ENCODE measurements at places on chromosomes 13 and 19. TPM values are rescaled to one million over a fixed set of nuclear protein-coding genes. Genes with fewer than 3 reads are reported as not detected.
A peak's percentile ranks its signal among the peaks of the same experiment; 100 is the strongest.

DNA sequence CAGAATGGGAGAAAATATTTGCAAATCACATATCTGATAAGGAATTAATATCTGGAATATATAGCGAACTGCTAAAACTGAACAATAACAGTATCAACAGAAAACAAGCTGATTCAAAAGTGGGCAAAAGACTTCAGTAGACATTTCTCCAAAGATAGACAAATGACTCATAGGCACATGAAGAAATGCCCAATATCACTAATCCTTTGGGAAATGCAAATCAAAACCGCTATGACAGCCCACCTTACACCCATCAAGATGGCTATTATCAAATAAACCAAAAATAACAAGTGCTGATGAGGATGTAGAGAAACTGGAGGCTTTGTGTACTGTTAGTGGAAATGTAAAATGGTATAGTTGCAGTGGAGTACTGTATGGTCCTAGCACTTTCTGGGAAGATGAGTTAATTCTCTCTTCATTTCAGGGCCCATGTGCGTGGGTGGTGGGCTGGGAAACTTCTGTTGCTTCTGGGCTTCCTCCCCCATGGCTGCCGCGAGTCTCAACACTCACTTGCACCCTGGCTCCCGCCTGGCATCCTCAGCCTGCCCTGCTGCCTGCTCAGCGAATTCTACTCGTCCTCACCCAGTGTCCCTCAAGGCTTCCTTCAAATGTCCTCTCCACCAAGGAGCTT, 12.4 kb upstream of the GJA3 start:
- DNase-seq = no peak

DNA sequence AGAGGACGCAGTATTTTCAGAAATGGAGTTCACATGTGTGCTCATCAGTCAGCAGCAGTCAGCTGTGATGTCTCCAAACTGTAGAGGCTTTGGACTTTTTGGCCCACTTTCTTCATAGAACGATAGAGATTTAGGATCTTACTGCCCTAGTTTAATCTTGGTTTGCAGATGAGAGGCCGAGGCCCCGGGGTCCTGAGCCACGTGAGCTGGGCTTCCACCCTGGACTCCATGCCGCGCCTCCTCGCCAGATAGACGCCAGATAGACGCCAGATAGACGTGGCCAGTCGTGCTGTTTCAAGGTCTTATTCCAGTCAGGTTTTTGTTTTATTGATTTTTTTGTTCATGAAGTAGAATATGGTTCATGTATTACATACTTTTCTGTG, 11.7 kb upstream of the MCF2L start:
- DNase-seq = no peak

PLK5 gene
- total RNA-seq = not detected

DNA sequence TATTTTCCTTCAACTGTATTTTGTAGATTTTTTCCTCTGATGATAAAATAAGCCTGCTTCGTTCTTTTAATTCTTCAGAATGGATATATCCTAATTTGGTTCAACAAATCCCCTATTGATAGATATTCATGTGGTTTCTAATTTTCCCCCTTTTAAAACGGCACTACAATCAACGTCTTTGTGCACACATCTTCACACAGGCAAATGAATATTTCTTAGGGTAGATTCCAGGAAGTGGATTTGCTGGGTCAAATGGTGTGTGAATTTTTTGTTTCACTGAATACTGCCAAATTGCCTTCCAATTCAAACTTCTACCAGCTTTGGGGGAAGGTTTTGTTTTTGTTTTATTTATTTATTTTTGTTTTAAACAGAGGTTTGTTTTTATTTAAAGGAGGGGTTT, 287.2 kb downstream of the FOXO1 start:
- no peak for DNase-seq

DNA sequence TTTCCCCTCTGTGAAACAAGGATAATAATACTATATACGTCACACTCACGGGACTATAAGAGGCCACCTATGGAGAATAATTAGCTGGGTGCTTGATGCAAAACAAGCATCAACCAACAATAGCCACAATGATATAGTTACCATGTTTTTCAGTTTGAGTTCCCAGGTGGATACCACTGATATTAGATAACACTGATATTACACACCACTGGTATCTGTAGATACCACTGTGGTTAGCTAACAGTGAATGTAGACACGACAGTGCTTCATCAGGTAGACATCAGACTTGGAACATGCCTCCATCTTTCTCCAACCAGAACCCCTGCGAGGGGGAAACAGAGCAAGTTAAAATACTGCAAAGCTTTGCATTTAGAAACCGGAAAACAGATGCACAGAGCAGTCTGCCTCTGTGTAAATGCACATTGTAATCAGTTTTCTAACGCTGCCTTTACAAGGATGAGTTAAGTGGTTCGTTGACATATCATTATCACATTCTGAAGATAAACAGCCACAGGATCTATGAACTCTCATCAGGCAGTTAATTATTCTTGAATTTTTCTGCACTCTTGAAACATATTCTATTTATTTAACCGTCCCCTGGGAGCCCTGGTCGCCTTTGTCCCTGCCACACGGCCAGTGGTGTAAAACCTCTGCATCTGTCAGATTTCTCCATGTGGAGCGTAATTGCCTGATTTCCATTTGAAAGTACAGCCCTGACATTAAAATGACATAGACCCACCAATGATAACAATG, 80.7 kb downstream of the RNASEH2B start:
- no peak for DNase-seq

GRCh38 chr13:114000151-114001040, 26.5 kb upstream of the C13orf46 start:
- DNase-seq = no peak

CGB3 gene
- 5.3 TPM for total RNA-seq

CEACAM3 gene
- total RNA-seq = not detected

DNA sequence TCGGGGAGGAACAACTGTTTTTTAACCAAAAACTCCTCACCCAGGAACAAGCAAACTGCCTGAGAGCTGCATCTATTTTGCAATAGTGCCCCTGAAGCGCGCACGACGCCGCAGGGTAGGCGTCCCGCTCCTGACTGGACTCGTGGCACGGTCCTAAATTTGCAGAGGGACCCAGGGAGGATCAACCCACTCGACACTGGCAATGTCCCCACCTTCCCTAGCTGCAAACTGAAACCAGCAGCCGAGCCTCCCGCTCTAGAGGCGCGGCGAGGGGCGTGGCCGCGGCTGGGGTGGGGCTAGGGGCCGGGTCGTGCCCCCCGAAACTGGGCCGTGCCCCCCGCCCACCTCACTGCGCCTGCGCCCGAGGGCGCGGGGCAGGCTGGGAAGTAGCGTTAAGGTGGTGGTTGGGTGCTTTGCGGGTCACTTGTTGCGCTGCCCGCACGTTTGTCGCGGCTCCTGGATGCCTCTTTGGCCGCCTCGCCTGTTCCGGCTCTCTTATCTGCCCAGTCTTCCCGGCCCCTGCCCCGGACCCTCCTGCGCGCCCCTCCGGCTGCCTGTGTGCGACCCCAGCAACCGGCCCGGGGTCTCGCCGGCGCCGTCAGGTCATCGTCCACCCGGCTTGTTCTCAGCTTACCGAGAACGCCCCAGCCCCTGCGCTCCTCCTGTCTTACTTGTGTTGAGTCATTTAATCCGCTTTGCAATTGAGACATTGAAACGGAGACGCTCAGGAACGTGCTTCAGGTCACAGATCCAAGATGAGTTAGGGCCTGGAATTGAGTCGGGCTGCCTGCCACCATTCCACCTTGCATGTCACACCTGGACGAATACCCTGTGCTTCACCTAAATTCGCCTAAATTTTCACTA, 37.9 kb upstream of the LSM14A start:
- DNase-seq = peak; percentile 93

DNA sequence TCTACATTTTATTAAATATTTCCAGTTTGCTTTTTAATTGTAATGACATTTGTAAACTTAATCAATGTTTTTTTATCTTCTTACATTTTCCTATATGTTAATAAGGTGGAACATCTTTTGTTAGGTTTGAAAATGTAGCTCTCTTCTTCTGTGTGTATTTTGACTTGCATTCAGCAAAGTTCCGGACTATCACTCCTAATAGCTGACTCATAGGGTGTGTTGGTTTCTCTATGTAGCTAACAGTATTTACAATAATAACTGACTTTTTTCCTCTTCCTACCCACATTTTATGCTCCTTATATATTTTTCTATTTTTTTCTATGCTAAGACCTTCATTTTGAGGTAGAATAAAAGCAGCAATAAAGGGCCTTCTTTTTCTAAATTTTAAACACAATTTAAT, 28.1 kb downstream of the MYO16 start:
- no peak for DNase-seq

GRCh38 chr19:1350867-1351266, 32.8 kb upstream of the NDUFS7 start:
- no peak for DNase-seq

- no peak for DNase-seq
Measured at GRCh38 chr13:45602183-45603170, 13.1 kb downstream of the ERICH6B start.

DNA sequence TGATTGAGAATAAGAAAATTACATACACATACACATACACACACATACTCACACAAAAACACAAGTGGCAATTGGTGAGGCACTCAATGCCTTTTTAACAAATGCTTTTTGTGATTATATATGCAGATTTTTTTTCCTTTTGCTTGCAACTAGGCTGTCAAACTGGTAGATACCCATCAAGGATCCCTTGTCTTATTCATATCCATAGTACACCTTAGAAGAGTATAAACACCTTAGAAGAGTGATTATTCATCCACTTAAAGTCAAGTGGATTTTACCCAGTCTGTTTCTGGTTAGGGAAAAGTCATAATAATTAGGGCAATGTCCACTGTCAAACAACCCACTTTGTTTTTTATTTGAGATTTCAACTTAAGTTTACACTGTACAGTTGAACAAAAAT, 1773.4 kb upstream of the MIR17HG start:
- no peak for DNase-seq

DNA sequence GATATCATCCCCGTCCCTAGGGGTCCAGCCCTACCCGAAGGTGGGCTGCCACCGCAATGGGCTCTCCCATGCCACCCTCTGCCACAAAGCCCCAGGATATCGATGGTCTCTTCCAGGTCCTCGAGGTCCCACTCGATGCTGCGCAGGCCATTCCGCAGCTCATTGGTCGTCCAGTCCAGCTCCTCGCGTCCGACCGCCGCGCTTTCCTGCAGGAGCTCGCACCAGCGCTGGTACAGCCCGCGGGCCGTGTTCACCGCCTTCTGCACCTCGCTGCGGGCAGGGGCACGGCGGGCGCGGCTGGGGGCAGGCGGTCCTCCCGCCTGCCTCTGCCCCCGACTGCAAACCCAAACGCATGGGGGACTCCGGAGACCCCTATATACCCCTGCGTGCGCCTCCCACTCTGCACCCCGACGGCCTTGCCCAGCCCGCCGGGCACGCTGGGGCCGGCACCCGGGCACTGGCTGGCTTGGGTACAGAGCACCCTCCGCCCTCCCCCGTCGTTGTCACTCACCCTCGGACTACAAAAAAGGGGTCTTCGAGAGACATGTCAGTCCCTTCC, 468 bp downstream of the STX10 start:
- peak; percentile 74 for DNase-seq

ANGPTL8 gene
- not detected for total RNA-seq

DNA sequence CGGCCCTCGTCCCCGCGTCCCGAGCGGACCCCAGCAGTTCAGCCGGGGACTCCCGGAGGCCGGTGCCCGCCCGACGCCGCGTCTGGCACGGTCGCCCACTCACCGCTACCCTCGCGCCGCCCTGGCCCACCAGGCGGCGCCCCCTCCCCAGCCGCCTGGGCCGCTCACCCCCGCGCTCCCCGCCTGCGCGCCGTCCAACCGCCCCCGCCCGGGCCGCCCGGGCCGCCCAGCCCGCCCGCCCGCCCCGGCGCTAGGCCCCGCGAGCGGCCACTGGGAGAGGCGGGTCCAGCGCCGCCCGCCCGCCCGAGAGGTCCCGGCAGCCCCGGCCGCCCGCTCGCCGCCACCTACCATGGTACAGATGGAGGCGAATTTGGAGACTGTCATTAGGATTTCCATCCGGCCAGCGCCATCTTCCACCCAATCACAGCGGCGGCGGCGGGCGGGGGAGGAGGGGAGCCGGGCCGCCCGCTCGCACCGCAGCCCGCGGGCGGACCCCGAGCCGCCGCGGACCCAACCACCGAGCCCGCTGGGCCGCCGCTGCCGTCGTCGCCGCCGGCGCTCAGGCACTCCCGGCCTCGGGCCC, at the start of gene USP12:
Gene USP12, minus strand, starts transcription at position 568 of the 583 bp plus-strand sequence. Its CDS starts 172 bp downstream, at position 396.
- peak; percentile 38 for DNase-seq

GMIP gene
- 2.2 TPM for total RNA-seq

- DNase-seq = peak; percentile 91
Measured at GRCh38 chr19:13843104-13843921, 33.6 kb upstream of the NANOS3 start.

- DNase-seq = no peak
Measured at GRCh38 chr13:111323950-111324651, 3.7 kb downstream of the TEX29 start.

AMER2 gene
- total RNA-seq = not detected

RRAS gene
- total RNA-seq = 12.7 TPM

DNA sequence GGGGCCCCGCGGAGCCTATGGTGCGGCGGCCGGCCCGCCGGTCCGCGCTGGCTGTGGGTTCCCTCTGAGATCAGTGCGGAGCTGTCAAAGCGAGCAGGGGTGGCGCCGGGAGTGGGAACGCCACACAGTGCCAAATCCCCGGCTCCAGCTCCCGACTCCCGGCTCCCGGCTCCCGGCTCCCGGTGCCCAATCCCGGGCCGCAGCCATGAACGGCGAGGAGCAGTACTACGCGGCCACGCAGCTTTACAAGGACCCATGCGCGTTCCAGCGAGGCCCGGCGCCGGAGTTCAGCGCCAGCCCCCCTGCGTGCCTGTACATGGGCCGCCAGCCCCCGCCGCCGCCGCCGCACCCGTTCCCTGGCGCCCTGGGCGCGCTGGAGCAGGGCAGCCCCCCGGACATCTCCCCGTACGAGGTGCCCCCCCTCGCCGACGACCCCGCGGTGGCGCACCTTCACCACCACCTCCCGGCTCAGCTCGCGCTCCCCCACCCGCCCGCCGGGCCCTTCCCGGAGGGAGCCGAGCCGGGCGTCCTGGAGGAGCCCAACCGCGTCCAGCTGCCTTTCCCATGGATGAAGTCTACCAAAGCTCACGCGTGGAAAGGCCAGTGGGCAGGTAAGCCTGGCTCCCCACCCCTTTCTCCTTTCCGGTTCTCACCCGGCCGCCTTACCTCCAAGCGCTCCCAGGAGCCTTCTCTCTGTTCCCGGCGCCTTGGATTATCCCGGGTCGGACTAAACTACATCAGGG, at the start of gene PDX1:
Gene PDX1, plus strand, starts transcription at position 67 of the 743 bp plus-strand sequence. Its CDS starts 139 bp downstream, at position 206.
- DNase-seq = peak; percentile 85

CELF5 gene
- total RNA-seq = not detected

- peak; percentile 82 for DNase-seq
Measured at GRCh38 chr19:58544591-58545285, 874 bp downstream of the TRIM28 start.

DNA sequence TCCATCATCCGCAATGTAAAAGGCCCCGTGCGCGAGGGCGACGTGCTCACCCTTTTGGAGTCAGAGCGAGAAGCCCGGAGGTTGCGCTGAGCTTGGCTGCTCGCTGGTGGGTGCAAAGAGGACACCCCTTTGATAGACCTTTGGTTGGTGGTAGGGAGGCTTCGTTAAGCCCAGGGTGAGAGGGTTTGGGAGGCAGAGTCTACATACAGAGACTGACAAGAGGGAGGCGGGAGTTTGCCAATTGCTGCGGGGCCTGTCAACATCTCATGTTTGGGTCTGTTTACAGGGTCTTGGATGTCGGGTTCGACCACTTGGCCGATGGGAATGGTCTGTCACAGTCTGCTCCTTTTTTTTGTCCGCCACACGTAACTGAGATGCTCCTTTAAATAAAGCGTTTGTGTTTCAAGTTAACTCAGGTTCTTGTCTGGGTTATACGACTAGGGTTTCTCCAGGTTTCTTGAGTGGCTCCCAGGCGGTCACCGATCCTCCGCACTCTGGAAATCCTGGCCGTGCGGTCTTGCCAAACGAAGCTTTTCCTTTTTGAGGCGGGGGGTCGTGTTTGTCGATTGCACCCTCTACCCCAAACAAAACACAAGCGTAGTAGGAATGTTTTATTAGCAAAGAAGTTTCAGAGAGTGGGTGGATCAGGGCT, 816 bp downstream of the RPS28 start:
- no peak for DNase-seq
